ENCODE measurements at places on chromosomes 5 and 9. TPM values are rescaled to one million over a fixed set of nuclear protein-coding genes. Genes with fewer than 3 reads are reported as not detected.

- DNase-seq = no peak
Measured at GRCh38 chr5:37133939-37134338, 115.2 kb downstream of the CPLANE1 start.

DNA sequence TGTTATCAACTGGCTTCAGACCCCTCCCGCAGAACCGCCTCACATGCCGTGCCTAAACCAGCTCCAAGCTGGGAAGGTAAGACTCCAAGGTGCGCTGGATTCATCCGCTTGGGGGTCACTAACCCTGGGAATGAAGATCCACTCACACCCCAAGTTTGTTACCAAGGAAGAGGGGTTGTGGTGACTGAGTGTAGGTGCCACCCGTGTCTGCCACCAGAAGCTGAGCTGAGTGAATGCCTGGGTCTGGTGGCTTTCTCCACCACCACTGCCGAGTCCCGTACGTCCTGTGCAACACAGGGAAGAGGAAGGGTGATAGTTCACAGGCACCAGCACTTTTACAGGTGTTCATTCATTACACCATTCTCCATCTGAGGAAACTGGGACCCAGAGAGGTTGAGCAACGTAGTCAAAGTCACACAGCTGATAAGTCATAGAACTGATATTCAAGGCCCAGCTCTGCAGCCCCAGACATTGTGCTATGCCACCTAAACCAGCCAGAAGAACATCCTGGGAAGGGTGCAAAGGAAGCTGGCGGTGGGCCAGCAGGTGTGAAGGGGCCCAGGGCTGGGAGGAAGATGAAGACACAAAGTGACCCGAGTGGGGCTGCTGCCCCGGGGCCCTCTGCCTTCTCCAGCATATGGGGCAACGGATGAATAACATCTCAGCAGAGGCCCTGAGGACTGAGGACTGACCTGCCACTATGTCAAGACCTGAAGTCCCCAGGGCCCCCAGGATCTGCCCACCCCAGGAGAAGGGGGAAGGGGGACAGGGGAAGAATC is 70.9 kb upstream of the PPP1R26 start:
- no peak for DNase-seq

FBP1 gene
- total RNA-seq = 3.8 TPM

RANBP3L gene
- total RNA-seq = 26.3 TPM

SPATA31D1 gene
- total RNA-seq = 18.6 TPM
